NCI-H1417 treated with DMSO at 0.1 percent for 48 hours (cell line): ENCODE measurements at places on chromosomes 13 and 19.

DNA sequence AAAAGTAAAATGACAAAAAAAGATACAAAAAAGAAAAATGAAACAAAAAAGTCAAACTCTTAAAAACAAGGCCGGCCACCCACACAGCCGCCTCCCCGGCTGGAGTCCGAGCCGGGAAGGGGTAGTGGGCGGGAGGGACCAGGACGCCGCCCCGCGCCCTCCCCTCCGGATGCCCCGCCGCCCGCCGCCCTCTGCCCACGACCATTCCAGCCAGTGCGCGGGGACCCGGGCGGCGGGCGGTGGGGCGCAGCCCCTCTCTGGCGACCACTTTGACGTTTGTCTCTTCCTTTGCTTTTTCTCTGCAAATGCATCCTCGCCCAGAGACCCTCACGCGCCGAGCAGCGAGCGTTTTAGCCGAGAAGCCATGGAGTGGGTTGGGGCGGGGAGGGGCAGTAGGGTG is 28.6 kb downstream of the ZBTB7A start:
- DNase-seq: no peak

DNA sequence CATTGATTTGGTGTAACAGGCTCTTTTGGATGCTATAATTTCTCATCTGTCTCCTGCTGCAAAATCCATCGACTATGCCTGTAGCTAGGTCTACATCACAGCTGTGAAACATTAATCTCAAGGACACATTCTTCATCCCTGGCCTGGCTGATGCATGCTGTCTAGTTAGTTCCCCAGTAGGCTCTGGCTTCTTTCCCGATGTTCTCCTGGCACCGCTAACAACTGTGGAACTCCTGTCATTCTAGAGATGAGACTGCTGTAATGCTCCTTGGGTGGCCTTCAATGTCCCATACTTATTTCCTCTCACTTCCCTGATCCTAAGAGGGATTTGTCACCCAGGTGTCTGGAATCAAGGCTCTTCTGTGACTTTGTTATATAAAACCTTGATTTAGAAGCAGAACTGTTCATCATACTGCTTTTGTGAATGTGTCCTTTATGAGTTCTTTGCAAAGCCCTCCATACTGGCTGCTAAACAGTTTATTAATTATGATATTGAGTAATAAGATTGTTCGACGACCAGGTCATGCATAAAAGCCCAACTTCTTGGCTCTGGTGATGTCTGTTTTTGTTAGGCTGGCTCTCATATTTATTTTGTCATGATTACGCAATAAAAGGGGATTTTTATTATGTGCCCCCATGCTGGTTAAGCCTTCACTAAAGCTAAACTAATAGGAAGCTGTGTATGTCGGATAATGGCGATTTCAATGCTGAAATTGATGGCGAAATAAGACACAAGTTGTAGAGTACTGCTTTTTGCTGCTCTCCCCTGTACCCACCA is 227.5 kb downstream of the DCT start:
- no peak for DNase-seq

DNA sequence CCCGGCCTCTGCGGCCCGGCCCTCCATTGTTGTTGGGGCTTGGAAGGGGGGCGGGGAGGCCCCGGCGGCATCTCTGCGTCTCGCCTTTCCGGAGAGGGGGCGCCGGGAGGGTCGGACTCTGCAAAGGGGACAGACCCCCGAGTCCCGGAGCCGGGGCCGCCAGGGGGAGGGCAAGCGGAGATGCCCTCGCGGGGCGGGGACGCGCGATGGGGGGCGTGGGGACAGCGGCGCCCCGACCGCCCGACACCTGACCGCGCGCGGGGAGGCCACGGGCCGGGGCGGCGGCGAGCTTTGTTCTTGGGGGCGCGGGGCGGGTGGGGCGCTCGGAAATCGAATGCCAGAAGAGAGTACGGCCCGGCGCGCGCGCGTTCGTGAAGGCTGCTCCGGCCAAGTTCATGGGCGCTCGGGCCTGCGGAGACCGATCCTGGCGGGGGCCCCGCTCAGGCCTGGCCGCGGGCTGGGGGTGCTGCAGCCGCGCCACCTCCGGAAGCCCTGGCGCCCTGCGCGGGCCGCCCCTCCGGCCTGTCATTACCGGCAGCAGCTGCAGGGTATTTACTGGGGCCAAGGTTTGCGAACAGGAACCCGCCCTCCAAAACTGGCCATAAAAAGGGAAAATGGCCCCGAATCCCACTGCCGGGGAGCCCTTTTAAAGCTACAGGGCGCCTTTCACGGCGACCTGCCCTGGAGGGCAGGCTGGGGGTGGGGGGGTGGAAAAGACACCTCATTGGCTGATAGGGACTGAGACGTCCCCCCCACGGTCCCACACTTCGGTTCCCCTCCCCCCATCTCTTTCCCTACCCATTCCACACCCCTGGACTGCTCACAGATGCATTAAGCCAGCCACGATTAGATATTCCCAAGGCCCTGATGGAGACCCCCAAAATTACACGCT is 11.1 kb upstream of the NANOS3 start:
- no peak for DNase-seq

DNA sequence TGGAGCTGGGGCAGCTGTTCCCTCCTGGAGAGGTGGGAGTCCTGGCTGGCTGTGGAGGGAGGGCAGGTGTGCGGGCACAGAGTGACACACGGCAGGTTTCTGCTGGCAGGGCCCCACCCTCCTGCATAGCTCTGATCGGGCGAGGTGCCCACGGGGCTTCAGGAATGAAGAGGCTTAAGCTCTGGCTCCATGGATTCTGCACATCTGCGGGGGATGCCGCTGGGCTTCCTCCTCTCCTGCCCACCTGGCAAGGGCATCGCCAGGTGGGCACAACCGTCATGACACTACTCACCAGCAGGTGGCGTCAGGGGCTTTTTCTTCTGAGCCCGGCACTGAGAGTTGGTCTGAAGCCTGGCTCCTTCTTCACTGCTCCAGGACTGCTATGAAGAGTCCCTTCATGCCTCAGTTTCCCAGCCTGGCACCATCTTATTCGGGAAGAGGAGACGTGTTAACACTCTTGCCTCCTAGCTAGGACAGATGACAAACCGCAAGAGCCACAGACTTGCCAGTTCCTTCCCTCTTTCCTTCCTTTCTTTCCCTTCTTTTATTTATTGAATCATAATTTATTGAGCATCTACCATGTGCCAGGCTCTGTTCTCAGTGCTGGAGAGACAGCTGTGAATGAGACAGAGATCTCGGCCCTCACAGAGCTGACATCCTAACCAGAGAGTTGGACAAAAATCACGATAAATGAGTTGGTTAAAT is 15.2 kb upstream of the PAK4 start:
- DNase-seq: no peak

- no peak for DNase-seq
These were observed 54.5 kb downstream of the USP12 start for GRCh38 chr13:27117158-27117557.

GRCh38 chr13:58476206-58476918 is 844.8 kb downstream of the PCDH17 start:
- DNase-seq: peak; percentile 27

DNA sequence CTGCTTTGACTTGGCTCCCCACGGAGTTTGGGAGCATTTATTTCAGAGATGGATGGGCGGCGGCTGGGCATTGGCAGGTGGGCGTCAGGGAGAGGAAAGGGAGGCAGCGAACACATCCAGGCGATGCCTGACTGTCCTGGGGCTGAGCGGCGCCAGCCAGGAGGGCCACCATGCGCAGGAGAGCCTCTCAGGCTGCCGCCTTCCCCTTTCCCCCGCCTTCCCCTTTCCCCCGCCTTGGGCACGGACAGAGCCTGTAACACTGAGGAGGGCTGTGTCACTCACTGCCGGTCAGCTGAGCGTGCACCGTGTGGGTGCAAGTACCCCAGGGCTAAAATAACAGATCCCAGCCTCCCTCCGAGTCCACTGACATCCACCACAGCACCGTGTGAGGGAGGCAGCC is 11.4 kb downstream of the MCF2L start:
- no peak for DNase-seq

DNA sequence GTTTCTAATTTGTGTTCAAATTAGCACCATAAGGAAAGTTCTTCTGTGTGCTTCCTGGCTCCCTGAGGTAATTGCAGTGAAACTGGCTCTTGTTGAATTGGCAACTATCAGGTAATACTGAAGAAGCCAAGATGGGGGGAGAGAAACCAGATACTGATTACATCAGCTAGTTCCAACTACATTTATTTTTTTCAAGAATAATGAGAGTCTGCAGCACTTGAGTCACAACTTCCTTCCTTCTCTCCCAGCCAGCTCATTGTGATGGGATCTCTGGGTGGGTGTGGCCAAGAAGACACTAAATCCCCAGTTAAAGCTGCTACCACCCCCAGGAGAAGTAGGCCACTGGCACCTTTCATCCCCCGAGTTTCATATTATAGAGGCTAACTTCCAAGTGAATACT is 100.7 kb upstream of the RXFP2 start:
- no peak for DNase-seq

DNA sequence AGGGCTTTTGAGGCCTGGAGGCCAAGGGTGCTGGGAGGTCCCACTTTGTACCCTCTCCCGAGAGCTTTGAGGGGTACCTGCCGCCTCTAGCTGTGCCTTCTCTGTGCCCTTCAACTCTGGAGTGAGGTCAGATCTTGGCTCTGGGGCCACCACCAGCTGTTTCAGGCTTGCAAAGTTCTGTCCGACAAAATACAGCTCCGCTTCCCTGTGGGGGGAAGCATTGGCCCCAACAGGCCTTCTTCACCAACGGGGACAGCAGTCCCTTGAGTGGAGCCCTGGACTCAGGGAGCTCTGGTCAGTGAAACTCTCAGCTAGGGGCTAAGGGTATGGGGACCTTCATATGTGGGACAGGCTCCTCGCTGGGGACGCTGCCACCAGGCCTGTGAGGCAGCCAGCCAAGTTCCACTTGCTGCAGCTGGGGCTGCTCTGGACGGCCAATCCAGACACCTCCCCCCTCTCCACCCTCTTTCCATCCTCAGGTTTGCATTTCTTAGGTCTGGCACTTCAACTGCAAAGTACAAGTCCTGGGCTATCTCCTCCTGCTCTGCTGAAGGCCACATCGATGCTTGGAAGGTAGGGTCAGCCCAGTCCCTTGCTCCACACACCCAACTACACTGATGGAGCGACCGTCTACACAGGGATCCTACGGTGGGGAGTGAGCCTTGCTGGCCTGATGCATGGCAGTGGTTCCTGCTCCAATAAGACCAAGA is 46.8 kb downstream of the C13orf46 start:
- DNase-seq: no peak
